ENCODE measurements at places on chromosomes 12 and 14. TPM values are rescaled to one million over a fixed set of nuclear protein-coding genes. Genes with fewer than 3 reads are reported as not detected.
A peak's percentile ranks its signal among the peaks of the same experiment; 100 is the strongest.

DNA sequence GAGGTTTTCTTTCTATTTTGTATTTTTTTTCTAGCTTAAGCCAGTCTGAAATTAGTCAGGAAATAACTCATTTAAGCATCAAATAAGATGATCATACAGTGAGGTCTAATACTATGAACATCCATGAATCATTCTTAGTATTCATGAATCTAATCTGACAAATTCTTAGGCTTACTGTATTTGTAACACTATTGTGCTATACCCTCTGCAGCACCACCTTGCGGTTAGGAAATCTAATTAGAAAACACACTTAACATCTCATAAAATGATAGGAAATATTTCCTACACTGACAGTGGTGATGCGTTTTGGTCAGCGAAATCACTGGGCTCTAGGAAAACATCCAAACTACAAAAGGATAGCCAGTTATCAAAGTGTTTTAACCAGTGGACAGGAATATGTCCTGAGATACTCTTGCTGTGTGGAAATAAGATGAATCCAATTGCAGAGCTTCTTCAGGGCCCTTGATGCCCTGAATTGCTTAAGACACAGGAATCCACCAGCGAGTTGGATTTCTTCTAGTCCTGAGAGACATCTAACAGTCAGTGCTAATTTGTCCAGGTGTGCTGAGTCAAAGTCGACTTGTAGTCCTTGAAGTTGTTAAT is 109.3 kb upstream of the MYF6 start:
- DNase-seq: peak; percentile 20
- H3K4me1 ChIP-seq: no peaks in the 10 kb centered on the region
- H3K36me3 ChIP-seq: no peaks in the 10 kb centered on the region
- H3K27ac ChIP-seq: no peak overlapping the region

GRCh38 chr14:51236314-51236713 is 3.7 kb upstream of the TMX1 start:
- no peaks in the 10 kb centered on the region for H3K4me1 ChIP-seq
- DNase-seq: no peak
- H3K27me3 ChIP-seq: no peaks in the 10 kb centered on the region
- no peaks in the 10 kb centered on the region for H3K36me3 ChIP-seq

- no peak overlapping the region for H3K4me3 ChIP-seq
- DNase-seq: no peak
- H3K27me3 ChIP-seq: peaks cover 10% of the 10 kb centered on the region
- H3K36me3 ChIP-seq: no peaks in the 10 kb centered on the region
- peaks cover 2% of the 10 kb centered on the region for H3K4me1 ChIP-seq
Measured at GRCh38 chr12:124720681-124721500, 142.8 kb downstream of the SCARB1 start.

DNA sequence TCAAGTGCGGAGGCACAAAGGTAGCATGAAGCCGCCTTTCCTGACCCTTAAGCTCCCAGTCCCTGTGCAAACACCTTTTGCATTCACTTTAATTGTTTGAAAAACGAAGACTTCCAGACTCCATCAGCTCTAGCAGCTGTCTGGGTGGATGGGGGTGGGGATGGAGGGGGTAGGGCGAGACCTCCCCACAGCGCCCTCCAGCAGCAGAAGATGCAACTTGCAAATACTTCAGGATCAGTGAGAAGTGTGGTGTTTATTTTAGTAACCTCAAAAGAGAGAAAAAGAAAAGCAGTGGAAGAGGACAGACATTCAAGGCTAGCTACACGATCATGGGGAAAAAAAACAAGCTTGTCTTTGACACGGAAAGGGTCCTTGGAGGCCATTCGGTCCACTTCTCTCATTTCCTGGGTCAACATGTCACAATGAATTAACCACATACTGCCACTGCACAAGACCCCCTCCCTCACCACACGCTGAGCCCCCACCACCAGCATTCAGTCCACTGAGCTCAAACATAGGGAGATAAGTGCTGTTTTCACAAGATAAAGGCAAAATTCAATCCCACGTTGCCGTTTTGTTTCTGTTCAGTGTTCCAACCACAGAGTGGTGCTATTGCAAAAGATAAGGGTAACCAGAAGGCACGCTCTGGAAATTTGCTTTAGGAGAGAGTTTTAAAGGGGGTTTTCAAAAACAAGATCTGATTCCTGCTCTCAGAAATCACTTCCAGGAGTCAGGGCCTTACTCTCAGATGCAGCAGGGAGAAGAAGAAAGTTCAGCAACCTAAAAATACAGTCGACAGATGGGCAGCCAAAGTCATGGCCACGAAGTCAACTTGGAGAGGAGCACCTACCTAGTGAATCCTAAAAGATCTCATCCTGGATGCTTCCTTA is 3.3 kb upstream of the NTF3 start:
- no peaks in the 10 kb centered on the region for H3K36me3 ChIP-seq
- no peak overlapping the region for H3K27ac ChIP-seq
- H3K4me3 ChIP-seq: no peak overlapping the region
- peaks cover 14% of the 10 kb centered on the region for H3K27me3 ChIP-seq

- no peak overlapping the region for H3K27ac ChIP-seq
- H3K36me3 ChIP-seq: no peaks in the 10 kb centered on the region
- H3K4me3 ChIP-seq: no peak overlapping the region
Measured at GRCh38 chr14:30533126-30533525, 25.8 kb upstream of the G2E3 start.

DNA sequence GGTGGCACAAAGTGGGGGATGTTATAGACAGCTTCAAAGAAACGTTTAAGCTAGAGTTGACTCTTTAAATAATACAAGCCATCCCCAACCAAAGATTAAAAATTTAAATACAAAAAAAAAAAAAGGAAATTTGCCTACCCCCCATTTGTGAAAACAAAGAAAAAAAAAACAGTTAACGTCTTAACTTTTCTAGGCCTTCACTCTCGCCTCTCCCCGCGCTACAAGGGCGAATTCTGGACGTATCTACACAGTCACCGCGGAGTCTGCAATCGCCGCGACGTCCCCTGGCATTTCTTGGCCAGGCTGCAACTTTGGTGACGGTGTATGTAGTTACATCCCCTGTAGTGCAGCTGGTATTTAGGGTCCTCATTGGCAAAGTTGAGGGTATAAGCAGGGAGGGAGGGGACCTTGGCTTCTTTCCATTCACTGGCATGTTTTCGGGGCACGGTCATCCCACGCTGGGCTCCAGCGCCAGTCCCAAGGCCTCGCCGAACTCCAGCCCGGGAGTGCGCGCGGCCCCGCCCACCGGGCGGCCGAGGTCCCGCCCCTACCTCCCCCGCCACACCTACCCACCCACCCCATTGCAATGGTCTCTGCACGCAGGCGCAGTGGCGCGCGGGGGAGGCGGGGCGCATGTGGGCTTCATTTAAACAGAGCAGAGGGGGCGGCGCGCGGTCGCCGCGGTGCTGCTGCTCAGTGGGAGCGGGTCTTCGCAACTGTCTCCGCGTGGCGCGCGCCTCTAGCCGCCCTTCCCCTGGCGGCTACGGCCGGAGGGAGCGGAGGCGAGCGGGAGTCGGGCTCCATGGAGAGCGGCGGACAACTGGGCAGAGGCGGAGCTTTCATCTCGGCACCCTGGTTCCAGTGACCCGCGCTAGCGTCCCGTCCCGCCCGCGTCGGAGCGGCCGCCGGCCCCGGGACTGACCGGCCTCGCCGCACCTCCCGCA is at the start of gene NUDT4:
Gene NUDT4, plus strand, starts transcription at position 674 of the 944 bp plus-strand sequence. CDS start 398 bp downstream, outside the sequence.
- peak; percentile 99 for DNase-seq
- H3K27me3 ChIP-seq: peaks cover 6% of the 10 kb centered on the region
- peak within 1 kb of the TSS; percentile 99 for H3K4me3 ChIP-seq
- H3K36me3 ChIP-seq: peaks cover 9% of the 10 kb centered on the region

DNA sequence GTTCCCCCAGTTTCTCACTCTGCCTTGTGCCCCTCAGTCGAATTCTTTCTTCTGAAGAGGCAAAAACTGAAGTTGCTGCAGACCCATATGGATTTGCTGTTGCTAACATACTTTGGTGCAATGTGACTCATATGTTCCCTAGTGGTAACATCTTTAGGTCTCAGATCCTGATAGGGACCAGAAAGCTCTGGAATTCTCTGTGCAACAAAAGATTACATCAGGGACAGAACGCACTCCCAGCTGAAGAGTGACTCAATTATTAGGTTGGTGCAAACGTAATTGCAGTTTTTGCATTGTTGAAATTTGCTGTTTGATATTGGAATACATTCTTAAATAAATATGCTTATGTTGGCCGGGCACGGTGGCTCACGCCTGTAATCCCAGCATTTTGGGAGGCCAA is 8.2 kb upstream of the DHRS2 start:
- peaks cover 15% of the 10 kb centered on the region for H3K4me1 ChIP-seq
- H3K27me3 ChIP-seq: peaks cover 2% of the 10 kb centered on the region
- no peak overlapping the region for H3K27ac ChIP-seq
- no peak for DNase-seq

- DNase-seq: no peak
- H3K4me3 ChIP-seq: no peak overlapping the region
- H3K36me3 ChIP-seq: no peaks in the 10 kb centered on the region
- H3K4me1 ChIP-seq: no peaks in the 10 kb centered on the region
- no peak overlapping the region for H3K27ac ChIP-seq
- H3K27me3 ChIP-seq: no peaks in the 10 kb centered on the region
Measured at GRCh38 chr12:66662179-66662578, 16.7 kb downstream of the GRIP1 start.

DNA sequence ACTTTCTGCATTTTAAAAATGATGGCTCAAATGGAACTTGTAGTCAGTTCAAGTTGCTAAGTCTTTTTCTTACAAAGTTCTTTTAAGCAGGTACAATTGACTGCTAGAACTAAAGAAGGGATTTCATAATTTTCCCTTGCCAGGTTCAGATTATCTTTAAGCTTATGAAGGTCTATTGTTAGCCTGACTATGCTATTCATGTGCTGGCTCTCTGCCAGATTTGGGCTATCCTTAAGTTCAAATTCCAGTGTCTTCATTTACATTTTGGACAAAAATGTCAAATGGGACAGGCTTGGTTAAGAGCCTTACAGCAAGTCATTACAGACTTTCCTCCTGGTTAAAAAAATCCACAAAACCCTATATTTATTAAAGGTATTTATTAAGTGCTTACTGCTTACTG is 42.3 kb downstream of the INSM2 start:
- no peaks in the 10 kb centered on the region for H3K27me3 ChIP-seq
- no peaks in the 10 kb centered on the region for H3K4me1 ChIP-seq
- no peak overlapping the region for H3K4me3 ChIP-seq
- H3K27ac ChIP-seq: no peak overlapping the region
- no peak for DNase-seq

GRCh38 chr12:89436062-89436461 is 83.8 kb upstream of the DUSP6 start:
- no peak overlapping the region for H3K27ac ChIP-seq
- DNase-seq: no peak
- no peak overlapping the region for H3K4me3 ChIP-seq
- H3K36me3 ChIP-seq: peaks cover 26% of the 10 kb centered on the region

GRCh38 chr14:64692986-64693809 is 11.0 kb upstream of the PLEKHG3 start:
- peaks cover 2% of the 10 kb centered on the region for H3K27me3 ChIP-seq
- no peaks in the 10 kb centered on the region for H3K36me3 ChIP-seq
- no peak for DNase-seq
- H3K27ac ChIP-seq: no peak overlapping the region
- H3K4me3 ChIP-seq: no peak overlapping the region

DNA sequence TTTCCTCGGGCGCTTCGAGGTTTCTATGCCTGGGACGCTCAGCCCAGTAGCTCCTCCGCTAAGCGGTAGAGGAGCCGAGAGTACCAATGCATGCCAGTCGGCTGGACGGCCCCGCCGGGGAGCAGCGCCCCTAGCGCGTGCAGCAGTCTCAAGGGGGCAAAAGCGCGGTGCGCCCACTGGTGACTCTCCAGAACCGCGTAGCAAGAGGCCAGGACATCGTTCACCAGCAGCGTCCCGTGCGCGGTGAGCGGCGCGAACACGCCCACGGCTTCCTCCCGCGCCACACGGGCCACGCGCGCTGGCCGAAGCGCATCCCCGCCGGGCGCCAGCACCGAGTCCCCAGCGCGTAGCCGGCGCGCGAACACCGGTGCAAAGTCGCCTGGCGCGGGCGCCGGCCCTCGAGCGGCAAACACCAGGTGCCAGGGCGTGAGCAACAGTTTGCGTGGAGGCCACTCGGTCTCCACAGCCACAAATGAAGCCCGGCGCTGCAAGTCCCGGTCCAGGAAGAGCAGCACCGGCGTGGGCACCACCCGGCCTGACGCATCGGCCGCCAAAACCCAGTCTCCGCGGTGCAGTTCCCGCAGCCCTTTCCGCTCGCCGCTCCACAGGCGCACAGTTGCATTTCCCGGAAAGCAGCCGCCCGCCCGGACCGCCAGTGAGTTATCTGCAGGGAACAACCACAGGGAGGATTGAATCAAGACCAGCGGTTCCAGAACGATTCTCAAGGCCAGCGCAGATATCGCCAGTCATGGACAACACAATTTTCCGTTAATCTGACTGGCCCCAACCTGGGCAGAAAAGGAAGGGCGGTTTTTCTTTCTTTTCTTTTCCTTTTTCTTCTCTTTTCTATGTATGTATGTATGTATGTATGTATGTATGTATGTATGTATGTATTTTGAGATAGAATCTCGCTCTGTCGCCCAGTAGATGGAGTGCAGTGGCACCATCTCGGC is 4.5 kb downstream of the DHH start:
- peak overlapping the region; percentile 86 for H3K4me3 ChIP-seq
- peaks cover 2% of the 10 kb centered on the region for H3K36me3 ChIP-seq
- peak; percentile 74 for DNase-seq
- H3K4me1 ChIP-seq: peaks cover 44% of the 10 kb centered on the region
- peaks cover 26% of the 10 kb centered on the region for H3K27me3 ChIP-seq

DNA sequence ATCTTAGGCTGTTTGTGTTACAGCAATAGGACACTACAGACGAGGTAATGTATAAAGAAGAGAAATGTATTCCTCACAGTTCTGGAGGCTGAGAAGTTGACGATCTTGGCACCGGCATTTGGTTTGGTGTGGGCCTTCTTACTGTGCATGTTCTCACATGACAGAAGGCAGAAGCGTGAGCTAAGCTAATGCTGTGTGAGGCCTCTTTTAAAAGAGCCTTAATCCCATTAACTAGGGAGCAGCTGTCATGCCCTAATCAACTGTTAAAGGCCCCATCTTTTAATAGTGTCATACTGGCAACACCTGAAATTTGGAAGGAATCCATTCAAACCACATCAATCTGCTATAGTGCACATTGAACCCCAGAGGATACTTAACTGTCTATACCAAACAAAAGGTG is 992.9 kb downstream of the GALC start:
- no peak overlapping the region for H3K4me3 ChIP-seq
- no peaks in the 10 kb centered on the region for H3K36me3 ChIP-seq
- H3K27ac ChIP-seq: no peak overlapping the region

Gene TAS2R20
- total RNA-seq: 1.7 TPM

Gene TM9SF1
- total RNA-seq: 41.8 TPM
